Stimulated activated CD4-positive, alpha-beta T cell treated with anti-CD3 and anti-CD28 coated beads, Interleukin-1b, Interleukin-23, amount 100 ng/mL, for 48 hours (primary cell): ENCODE measurements at places on chromosomes 13 and 19.
A peak's percentile ranks its signal among the peaks of the same experiment; 100 is the strongest.

GRCh38 chr19:45205810-45206209 lies 27.2 kb downstream of the BLOC1S3 start:
- DNase-seq = no peak

DNA sequence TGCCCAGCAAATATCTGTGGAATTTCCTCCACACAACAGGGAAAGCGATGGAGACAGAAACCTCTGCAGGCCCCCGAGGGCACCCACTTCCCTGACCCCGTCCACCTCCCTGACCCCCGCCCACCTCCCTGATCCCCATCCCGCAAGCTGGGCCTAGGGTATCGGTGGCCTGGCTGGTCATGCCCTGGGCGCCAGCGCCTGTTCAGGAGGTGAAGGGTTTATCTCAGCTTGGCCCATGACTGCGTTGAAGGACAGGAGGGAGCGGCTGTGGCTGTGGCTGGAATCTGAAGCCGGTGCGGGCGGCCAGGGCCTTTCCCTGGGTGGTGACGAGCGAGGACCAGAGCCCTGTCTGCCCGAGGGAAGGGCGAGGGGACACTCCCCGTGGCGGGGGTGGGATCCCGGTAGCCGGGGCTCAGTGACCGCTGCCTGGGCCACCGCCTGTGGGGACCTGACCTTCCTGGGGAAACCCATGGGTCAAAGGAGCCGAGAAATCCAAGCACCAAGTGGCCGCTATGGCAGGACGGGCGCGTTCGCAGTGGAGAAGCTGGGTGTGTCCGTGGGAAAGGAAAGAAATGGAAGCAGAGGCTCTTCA lies 20.7 kb downstream of the GAS6 start:
- no peak for DNase-seq

- no peak for DNase-seq
Observed at GRCh38 chr19:15640294-15640903, at the start of gene CYP4F3. TSS of gene CYP4F3 (plus strand) at chr19:15640897. CDS start at chr19:15641416, 519 bp downstream.

GRCh38 chr19:45159210-45159970 lies 1.4 kb downstream of the NKPD1 start:
- DNase-seq = no peak

- no peak for DNase-seq
Observed at GRCh38 chr19:572743-573518, 535 bp downstream of the BSG start.

DNA sequence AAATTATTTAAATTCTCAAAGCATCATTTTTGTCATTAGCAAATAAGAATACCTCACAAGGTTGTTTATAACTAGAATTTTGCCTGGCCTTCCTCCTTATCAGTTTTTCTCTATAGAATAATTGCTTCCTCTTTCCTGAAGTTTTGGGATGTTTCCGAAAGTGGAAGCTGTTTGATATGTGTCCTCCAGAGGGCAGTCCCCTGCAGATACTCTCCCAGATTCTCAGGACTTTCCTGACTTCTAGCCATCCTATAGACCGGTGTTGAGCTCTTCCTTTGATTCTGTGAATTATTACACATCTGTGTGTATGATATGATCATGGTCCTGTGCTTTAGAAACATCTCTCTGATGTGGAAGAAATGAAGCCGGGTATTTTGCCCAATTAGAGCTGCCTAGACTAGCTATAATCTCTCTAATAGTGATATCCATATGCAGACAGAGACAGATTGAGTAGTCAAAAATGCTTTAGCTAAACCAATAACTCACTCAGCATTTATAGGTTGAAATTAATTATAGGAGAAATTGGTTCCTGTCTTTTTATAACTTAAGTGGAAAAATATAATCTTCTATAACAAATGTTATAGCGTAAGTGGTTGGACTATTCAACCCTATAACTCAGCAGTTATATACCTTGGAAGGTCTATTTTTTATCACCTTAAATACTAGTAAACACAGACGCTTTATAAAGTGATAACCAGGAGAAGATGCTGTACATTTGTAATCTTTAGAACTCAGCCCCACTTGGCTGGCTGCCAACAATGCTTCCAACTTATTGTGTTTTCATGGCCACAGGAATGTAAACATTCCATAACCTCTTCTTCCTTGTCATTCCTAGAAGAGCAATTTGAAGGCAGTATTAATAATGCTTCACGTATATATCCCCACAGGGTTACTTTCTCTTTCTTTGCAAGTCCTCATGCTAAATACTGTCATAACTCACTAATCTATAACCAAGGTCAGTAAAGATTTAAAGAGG lies 201.0 kb upstream of the RXFP2 start:
- DNase-seq = no peak

GRCh38 chr13:31850041-31850555 lies 110.8 kb downstream of the RXFP2 start:
- no peak for DNase-seq

DNA sequence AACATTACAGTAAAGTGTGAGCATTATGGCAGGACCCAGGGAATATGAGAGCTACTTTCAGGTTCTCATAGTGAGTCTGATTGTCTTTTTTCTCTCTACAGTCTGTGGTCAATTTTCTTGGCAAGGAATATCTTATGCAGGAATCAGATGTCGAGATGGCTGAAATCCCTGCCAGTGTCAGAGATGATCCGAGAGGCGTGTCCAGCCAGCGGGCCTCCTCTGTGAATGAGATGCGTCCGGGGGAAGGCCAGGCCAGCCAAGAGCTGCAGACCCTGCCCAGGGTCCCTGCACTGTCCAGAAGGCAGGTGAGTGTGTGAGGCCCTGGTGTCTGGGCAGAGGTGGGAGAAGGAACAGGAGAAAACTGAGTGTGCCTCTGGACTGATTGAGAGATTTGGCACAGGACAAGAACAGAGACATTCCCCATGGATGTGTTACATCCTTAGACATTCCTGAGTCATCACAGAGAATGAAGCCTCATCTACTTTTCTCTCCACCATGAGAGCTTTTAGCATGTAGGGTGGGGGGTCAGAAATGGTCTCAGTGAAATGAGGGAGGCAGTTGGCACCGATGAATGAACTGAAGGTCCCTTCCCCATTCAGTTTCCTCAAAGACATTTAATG lies 27.3 kb upstream of the EDDM13 start:
- no peak for DNase-seq

GRCh38 chr13:46861959-46862358 lies 34.9 kb downstream of the HTR2A start:
- DNase-seq = no peak

DNA sequence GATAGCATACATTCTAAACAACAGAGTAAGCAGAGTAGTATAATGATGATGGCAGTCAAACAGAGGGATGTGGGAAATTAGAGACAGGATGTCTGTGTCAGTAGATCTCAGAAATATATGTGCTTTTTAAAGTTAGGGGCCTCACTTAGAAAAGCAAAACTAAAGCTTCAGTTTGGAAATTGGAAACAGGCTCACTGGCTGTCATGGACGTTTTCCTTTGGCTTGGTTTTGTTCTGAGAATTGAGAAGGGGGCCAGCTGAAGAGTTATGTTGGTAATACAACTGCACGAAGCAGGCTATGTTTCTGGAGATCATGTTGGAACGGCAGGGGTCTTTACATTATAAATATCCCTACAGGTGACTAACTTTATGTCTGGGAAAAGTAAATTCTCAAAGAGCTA lies 261.3 kb downstream of the LMO7 start:
- DNase-seq = no peak

- DNase-seq = peak; percentile 37
Observed at GRCh38 chr19:3618144-3618810, 8.3 kb downstream of the CACTIN start.

GRCh38 chr19:51693260-51693659 lies at the start of gene SPACA6:
TSS of gene SPACA6 (plus strand) at chr19:51693330. CDS start at chr19:51693527, 197 bp downstream.
- no peak for DNase-seq

DNA sequence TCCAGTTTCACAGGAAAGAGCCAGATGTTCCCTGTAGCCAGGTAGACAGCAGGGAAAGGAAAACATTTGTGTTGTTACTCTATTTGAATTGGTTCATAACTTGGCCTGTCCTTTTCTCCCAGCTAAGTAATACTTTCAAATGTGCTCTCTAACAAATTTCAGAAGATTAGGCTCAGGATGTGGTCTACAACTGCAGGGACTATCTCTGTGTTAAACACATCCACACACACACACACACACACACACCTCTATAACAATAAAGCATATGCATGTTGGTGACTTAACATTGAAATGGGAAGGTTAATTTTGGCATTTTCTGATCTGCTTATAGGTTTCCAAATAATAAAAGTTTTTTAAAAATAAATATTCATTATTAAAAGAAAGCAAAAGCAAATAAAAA lies 316.0 kb upstream of the ARGLU1 start:
- no peak for DNase-seq

DNA sequence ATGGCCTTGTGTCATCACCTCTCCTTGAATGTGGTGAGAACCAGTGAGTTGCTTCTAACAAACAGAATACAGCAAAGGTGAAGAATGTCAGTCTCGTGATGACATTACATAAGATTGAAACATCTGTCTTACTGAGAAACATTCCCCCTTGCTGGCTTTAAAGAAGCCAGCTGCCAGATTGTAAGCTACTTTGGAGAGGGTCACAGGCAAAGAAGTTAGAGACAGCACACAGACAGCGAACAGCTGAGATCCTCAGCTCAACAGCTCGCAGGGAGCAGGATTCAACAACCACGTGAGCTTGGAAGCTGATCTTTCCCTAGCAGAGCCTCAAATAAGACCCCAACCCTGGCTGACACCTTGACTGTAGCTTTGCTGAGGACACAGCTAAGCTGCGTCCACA lies 367.9 kb downstream of the LIG4 start:
- DNase-seq = no peak

GRCh38 chr19:47730521-47730889 lies 14.8 kb upstream of the NOP53 start:
- DNase-seq = no peak

GRCh38 chr19:15025217-15025616 lies 24.1 kb upstream of the CASP14 start:
- no peak for DNase-seq

GRCh38 chr13:33536601-33537000 lies 251.0 kb upstream of the STARD13 start:
- DNase-seq = no peak

GRCh38 chr19:29264897-29265296 lies 51.9 kb upstream of the UQCRFS1 start:
- no peak for DNase-seq

GRCh38 chr13:19910336-19911072 lies 47.1 kb upstream of the ZMYM5 start:
- no peak for DNase-seq

GRCh38 chr13:24011266-24011665 lies 114.0 kb upstream of the C1QTNF9B start:
- no peak for DNase-seq

GRCh38 chr19:42281146-42281826 lies 12.2 kb downstream of the CIC start:
- DNase-seq = peak; percentile 36

- DNase-seq = no peak
Observed at GRCh38 chr13:110126391-110126961, 180.5 kb downstream of the COL4A1 start.

GRCh38 chr13:97301382-97302095 lies 79.4 kb downstream of the MBNL2 start:
- no peak for DNase-seq

- no peak for DNase-seq
Observed at GRCh38 chr13:95247171-95247570, 54.1 kb downstream of the ABCC4 start.

GRCh38 chr13:110179116-110179856 lies 127.7 kb downstream of the COL4A1 start:
- DNase-seq = no peak

DNA sequence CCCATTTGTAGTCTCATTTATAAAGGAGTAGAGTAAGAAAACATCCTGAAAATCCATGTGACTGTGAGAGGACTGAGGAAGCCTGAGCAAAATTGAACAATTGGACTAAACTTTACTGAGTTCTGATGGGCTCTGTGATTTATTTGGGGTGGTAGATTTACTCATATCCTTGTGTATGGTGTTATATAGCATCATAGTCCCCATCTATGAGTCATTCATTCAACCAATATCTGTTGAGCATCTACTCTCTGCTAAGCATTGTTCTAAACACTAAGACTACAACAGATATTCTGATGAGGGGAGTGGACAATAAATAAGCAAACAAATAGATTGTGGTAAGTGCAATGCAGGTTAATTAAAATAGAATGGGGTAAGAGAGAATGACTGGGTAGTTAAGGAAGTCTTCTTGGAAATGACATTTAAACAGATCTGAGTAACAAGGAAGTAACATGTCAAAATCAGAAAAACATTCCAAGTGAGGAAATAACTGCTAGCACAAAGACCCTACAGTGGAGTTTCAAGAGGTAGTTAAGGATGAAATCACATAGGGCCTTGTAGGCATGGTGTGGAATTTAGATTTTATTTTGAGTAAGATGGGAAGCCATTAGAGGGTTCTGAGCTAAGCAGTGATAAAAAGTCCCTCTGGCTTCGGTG lies 36.3 kb upstream of the MLNR start:
- DNase-seq = no peak

- DNase-seq = no peak
Observed at GRCh38 chr19:28130066-28130511, 1082.9 kb downstream of the UQCRFS1 start.

GRCh38 chr19:41575998-41576397 lies at the start of gene CEACAM21:
TSS of gene CEACAM21 (plus strand) at chr19:41576166. CDS start at chr19:41576275, 109 bp downstream.
- peak; percentile 62 for DNase-seq

DNA sequence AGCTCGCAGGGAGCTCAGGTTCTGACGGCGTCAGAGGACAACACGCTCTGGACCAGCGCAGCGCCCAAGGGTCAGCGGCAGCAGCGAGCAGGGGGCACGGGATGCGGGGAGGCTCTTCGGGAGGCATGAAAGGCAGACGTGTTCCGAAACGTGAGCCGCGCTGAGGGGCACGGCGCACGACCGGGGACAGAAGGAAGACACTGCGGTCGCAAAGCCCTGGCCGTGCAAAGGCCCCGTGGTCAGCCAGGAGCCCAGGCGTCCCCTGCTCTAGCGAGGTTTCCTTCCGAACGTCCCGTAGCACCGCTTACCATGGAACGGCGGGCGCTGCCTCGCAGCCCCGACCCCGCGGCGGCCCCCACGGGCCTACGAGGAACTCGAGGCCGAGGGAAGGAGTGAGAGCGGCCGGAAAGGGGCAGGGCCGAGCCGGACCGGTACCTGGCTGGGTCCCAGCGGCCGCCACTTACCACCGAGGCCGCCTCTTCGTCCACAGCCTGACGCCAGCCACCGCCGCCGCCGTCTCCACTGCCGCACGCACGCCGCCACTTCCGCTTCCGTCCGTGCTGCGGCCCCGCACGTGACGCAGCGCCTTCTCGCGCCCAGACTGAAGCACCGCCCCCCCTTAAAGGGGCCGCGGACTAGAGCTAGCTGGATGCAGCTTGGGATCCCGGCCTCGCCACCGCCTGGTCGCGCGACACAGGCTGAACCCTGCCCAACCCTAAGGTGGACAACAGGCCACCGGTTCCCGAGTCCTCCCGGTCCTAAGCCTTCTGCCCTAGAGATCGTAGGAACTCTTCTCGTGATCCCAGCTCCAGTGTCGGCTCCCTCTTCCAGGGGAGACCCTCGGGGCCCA lies 9.4 kb downstream of the ABHD17A start:
- DNase-seq = peak; percentile 88
